ENCODE measurements at places on chromosomes 13 and 19. TPM values are rescaled to one million over a fixed set of nuclear protein-coding genes. Genes with fewer than 3 reads are reported as not detected.
A peak's percentile ranks its signal among the peaks of the same experiment; 100 is the strongest.

GRCh38 chr13:113857531-113858195 lies 6.2 kb downstream of the GAS6 start:
- DNase-seq, result peak; percentile 11

- DNase-seq, result no peak
Observed at GRCh38 chr19:30338878-30339623, 33.1 kb upstream of the ZNF536 start.

DNA sequence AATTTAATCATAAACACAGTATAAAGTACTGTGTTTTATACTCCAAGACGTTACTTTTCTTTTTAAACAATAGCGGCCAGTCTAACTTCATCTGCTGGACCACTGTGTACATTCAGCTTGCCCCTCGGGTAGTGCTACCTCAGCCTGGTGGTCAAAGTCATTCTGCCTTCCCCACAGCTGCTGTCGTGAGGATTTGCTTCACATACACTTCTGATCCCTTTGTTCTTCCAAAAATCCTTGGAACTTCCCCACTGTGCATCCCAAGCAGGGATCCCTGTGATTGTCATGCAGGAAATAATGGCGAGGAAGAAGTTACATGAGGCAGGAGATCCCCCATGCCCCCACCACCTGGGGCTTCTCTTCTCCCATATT lies 234.9 kb upstream of the STARD13 start:
- DNase-seq, result no peak

- no peak for DNase-seq
Observed at GRCh38 chr13:33479105-33479504, 193.6 kb upstream of the STARD13 start.

DNA sequence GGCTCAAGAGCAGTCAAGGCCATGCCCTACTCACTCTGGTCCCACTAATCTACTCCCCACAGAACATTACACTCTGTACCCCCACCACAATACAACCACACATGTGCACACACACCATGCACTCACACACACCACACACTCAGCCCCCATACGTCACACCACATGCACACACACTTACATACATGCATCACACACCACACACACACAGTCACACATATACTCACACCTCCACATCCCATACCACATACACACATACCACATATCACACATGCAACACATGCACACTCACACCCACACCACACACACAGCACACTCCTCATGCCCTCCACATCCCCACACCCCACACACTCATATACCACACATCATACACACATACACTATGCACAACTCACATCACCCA lies 67.6 kb downstream of the RASL11A start:
- DNase-seq, result no peak

DNA sequence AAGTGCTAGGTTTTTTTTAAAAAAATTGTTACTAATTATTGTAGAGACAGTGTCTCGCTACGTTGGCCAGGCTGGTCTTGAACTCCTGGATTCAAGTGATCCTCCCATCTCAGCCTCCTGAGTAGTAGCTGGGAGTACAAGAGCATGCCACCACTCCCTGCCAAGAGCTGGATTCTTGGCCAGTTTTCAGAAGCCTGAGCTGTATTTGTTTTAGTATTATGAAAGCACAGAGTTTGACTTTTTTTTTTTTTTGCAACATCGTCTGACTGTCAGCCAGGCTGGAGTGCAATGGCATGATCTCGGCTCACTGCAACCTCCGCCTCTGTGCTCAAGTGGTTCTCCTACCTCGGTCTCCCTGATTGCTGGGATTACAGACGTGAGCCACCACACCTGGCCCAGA lies 7.0 kb downstream of the ARMC6 start:
- DNase-seq, result no peak

DNA sequence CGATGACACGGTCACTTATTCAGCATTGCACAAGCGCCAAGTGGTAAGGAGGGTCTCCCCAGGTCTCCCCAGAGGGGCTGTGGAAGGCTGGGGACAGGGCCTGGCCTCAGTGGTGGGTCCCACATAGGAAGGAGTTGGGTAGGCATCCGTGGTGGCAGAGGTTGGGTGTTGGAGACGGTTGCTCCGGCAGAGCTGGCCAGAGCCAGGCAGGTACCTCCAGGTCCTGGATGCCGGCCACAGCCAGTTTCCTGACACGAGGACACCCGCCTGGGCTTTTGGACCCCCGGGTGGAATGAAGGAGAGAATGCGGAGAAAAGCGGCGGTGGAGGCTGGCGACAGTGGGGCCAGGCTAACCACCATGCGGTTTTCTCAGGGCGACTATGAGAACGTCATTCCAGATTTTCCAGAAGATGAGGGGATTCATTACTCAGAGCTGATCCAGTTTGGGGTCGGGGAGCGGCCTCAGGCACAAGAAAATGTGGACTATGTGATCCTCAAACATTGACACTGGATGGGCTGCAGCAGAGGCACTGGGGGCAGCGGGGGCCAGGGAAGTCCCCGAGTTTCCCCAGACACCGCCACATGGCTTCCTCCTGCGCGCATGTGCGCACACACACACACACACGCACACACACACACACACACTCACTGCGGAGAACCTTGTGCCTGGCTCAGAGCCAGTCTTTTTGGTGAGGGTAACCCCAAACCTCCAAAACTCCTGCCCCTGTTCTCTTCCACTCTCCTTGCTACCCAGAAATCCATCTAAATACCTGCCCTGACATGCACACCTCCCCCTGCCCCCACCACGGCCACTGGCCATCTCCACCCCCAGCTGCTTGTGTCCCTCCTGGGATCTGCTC lies 1.3 kb upstream of the FFAR1 start:
- DNase-seq, result peak; percentile 30

- DNase-seq, result no peak
Observed at GRCh38 chr19:30663611-30664174, 291.5 kb downstream of the ZNF536 start.

GRCh38 chr19:37074111-37074510 lies 4.1 kb upstream of the ZNF420 start:
- no peak for DNase-seq

DNA sequence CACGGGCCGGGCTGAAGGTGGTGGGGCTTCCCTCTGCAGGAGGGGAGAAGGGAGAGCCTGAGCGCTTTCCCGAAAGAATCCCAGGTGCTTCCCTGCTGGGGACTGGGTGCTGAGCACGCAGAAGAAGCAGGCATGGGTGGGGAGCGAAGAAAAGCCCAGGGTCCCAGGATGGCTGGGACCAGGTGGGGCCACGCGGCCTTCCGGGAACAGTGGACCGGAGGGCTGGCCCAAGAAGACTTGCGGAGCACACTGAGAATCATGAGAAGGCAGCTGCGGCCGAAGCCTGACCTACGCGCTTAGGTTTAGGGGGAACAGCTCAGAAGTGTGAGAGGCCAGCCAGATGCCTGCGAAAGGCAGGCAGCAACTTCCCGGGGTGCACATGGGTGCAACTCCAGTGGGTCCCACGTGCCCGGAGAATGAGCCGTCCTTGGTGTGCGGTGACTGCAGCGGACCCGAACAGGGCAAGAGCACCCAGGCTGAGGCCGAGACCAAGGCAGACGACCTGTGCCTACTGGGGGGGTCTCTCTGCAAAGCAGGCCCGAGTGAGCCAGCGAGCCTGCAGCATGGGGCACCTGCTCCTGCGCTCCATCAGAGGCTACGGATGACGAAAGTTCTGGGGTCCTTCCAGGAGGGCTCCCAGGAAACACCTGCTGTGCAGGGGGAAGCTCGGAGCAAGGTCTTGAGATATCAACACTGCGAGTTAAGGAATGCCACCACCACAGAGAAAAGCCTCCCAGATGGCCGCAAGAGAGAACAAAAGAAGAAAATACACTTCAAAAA lies 52.4 kb downstream of the MLLT1 start:
- DNase-seq, result peak; percentile 16

DNA sequence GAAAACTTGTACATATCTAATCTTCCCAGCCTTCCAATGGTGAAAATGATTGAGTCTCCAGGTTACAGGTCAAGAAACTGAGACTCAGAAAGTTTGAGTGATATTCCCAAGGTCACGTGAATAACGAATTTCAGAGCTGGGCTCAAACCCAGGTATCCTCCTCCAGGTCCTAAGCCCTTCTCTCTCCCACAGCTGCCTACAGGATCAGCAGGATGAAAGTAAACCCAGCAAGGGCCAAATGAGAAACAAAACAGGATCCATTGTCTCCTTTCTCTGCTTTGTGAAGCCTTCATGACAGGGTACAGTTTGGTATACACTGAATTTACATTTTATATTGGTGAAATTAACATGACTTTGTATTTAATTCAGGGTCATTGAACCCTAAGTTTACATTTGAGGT lies 208.1 kb downstream of the RBM26 start:
- no peak for DNase-seq

- no peak for DNase-seq
Observed at GRCh38 chr13:105334211-105334610, 1201.3 kb downstream of the EFNB2 start.

DNA sequence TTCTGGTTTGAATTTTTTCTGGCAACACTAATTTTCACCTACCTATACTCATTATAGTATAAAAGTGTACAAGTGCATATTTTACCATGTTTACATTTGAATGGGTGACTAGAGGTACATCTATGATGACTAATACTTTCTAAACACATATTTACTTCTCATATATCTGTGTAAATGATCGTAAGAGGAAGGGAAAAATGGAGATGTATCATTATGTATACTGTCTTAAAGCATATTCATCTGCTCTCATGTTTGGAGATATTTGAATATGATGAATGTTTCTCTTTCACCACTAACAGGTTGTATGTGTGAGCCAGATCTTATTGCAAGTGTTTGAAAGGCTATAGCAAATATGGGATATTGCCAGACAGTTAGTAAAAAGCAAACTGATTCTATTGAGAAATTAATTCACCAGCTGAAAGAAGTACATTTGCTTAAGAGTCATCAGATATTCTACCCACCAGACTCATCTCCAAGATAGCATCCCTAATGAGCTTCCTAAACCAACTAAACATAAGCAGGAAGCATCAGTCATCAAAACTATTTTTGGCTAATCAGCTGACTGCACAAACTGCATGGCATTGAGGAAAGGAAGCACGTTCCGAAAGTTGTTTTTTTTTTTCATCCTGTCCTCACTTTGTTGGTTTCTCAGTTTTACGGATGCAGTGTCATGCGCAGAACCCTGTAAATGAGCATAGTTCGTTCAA lies 738.2 kb downstream of the GPC5 start:
- DNase-seq, result no peak

DNA sequence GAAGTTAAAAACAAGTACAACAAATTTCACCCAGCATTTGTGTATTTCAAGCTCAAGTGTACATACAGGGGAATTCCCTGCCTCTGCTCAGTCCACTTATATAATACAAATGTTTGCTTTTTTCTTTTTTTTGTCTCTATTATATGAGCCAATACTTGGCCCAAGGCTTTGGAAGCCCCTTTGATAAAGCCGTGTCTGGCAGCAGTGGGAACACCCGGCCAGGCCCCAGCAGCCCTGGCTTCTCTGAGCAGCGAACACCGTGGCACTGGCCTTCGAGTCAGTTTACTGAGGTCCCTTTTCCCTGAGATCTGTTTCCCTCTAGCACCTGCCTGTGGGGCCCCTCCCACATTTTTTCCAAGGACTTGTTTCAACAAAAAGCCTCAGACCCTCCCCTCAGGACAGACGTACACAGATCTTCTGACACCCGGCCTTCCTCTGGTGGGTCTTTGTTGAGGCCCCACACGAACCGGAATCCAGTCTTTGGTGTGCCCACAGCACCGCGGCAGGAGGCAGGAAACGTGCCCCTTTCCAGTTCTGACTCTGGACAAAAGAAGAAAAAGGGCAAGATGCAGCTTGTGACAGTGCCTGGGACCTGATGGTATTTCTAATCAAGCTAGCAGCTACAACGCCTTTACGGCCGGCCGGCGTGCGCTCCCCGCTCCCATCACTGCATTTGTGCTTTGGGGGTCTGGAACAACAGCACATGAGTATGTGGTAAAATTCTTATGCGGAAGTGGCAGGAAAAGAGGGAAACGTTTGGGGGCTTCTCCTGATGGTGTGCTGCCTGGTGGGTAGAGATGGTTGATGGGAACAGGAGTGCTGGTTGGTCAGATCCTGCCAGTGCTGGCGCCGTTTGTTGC lies 13.8 kb downstream of the SIPA1L3 start:
- no peak for DNase-seq

GRCh38 chr13:28837111-28837510 lies 17.0 kb downstream of the MTUS2 start:
- DNase-seq, result no peak

DNA sequence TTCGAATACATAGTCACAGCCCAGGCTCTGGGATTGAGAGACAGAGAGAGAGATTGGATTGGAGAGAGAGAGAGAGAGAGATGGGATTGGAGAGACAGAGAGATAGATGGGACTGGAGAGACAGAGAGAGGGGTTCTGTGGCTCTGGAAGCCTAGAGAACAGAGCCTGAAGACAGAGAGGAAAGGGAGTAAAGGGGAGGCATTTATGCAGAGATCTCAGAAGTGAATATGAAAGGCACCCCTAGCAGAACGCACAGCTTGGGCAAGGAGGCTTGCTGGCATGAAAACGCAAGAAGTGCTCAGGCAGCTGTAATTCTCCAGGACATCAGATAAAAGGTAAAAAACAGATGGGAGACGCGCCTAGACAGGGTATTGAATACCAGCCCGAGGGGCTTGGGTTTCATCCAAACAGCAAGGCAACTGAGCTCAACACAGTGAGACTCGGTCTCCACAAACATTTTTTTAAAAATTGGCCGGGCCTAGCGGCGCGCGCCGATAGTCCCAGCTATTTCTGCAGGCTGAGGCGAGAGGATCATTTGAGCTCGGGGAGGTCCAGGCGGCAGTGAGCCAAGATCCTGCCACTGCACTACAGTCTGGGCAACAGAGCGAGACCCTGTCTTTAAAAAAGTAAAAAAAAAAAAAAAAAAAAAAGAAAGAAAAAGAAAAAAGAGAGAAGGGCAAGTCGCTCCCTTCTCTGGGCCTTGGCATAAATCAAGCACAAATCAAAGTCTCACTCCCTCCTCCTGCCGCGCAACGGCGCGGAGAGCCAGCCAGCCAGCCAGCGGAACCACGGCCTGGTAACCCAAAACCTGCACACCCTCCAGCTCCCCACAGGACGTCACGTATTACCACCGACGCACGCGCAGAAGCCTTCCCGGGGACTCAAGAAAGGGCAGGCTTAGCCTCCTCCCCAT lies 774 bp upstream of the PPP2R1A start:
- peak; percentile 95 for DNase-seq

GRCh38 chr19:13841086-13841961 lies 35.6 kb upstream of the NANOS3 start:
- DNase-seq, result no peak

DNA sequence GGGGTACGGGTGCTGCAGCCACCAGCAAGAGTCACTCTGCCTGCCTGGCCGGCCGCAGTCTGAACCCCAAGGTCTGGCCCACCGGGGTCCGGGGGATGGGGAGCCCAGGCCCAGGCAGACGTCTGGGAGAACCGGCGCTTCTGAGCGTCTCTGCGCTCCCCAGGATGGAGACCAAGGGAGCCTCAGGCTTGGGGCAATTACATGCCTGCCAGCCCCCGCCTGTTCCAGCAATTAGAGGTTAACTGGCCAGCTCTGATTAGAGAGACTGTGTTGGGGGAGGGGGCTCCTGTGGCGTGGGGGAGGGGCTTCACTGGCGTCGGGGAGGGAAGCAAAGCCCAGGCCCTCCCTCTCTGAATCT lies 11.9 kb downstream of the MEIS3 start:
- DNase-seq, result no peak

Gene FAM174C
- 24.4 TPM for total RNA-seq

Gene EPSTI1
- 44.0 TPM for total RNA-seq

Gene CNN1
- total RNA-seq, result 29.6 TPM

Gene ZNF382
- 21.2 TPM for total RNA-seq

Gene NALCN
- 2.1 TPM for total RNA-seq

Gene DMPK
- total RNA-seq, result 127 TPM

Gene NOVA2
- total RNA-seq, result 0.51 TPM

Gene ANGPTL4
- total RNA-seq, result 2.0 TPM

Gene GFY
- not detected for total RNA-seq

Gene ZNF429
- total RNA-seq, result 20.4 TPM

Gene KRTDAP
- total RNA-seq, result 3.3 TPM

Gene F7
- total RNA-seq, result 3.5 TPM

Gene CABP5
- total RNA-seq, result not detected
